ENCODE measurements at places on chromosomes 3 and 15. TPM values are rescaled to one million over a fixed set of nuclear protein-coding genes. Genes with fewer than 3 reads are reported as not detected.

The HACL1 gene
- total RNA-seq = 13.1 TPM

The MYZAP gene
- total RNA-seq = 505 TPM

- H3K36me3 ChIP-seq = no peaks in the 10 kb centered on the region
- no peak for DNase-seq
- H3K27me3 ChIP-seq = no peaks in the 10 kb centered on the region
- H3K27ac ChIP-seq = no peak overlapping the region
Measured at GRCh38 chr3:129424185-129424841, 4.1 kb downstream of the EFCAB12 start.

The EOGT gene
- 29.0 TPM for total RNA-seq

DNA sequence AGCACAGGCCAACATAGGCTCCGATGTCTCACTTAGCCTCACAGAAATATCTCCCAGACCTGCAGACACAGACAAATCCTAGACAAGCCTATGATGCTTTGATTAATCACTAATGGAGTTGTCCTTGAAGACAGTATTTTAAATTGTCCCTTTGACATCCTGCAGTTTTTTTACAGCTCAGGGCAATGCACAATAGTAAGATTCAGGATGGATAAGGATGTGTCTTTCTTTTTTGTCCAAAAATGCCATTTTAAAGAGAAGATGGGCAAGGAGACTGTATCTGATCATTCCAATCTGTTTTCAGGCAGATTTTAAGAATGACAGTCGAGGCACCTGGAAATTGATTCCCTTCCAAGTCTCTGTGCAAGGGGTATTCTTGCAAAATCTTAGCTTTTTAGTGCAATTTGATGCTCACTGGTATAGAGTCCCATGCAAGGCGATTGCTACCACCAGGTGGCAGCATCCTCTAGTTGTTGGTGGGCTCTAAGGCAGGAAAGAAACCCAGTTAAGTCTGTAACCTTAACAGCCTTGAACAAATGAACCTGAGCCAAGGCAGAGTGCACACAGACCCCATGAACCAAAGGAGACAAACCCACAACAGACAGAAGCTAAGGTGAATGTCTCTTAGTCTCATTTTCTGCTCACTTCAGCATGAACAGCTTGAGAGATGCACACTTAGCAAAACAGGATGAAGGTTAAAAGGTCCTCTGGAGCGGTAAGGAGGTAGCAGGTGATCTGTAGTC lies 51.2 kb upstream of the MINAR1 start:
- no peak overlapping the region for H3K27ac ChIP-seq
- no peaks in the 10 kb centered on the region for H3K4me1 ChIP-seq
- no peak overlapping the region for H3K4me3 ChIP-seq
- DNase-seq = peak; percentile 60
- H3K36me3 ChIP-seq = no peaks in the 10 kb centered on the region

DNA sequence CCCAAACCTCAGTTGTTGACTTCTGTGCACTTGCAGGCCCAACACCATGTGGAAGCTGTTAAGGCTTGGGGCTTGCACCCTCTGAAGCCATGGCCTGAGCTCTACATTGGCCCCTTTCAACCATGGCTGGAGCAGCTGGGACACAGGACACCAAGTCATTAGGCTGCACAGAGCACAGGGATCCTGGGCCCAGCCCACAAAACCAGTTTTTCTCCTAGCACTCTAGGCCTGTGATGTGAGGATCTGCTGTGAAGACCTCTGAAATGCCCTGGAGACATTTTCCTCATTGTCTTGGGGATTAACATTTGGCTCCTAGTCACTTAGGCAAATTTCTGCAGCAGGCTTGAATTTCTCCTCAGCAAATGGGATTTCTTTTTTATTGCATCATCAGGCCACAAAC lies 1255.7 kb downstream of the ZPLD1 start:
- H3K27me3 ChIP-seq = no peaks in the 10 kb centered on the region
- H3K36me3 ChIP-seq = no peaks in the 10 kb centered on the region
- H3K4me3 ChIP-seq = no peak overlapping the region
- DNase-seq = no peak

The CORO2B gene
- 6.5 TPM for total RNA-seq

DNA sequence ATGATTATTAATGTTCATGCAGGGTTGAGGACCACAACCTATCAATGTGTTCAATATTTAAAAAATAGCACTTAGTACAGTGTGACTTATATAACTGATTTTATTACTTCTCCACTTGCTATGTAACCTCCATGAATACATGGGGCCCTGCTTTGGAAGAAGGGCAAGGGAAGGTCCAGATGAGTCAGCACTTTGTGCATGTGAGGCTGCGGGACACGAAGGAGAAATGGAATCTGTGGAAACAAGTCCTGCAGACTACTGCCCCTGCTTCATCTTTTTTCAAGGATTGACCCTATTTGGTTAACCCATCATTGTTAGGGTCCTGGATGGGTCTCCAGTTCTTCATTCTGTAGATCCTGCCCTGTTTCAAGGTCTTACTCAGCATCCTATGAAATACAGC lies 1.6 kb downstream of the NXPE3 start:
- H3K27me3 ChIP-seq = no peaks in the 10 kb centered on the region
- H3K4me3 ChIP-seq = peak overlapping the region; percentile 78
- no peaks in the 10 kb centered on the region for H3K36me3 ChIP-seq
- H3K27ac ChIP-seq = peak overlapping the region; percentile 95
- H3K4me1 ChIP-seq = peaks cover 36% of the 10 kb centered on the region

DNA sequence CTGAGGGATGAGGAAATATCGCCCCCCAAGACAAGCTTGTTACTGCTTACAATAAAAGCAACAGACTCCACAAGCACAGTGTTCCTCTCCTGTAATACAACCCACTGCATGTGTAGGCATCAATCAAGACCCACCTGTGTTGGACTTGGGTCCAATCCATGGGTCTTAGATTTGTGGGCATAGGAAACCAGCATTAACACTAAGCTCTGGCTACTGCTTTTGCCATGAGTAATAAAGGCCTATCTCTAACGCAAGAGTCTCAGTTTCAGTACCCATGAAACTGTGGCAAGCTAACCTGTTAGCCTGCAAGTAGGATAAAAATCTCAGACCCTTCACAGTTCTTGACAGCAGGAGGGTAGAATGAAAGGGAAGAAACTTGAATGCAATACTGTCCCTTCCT lies 5.2 kb upstream of the EIF1B start:
- H3K4me1 ChIP-seq = no peaks in the 10 kb centered on the region
- DNase-seq = no peak
- no peak overlapping the region for H3K4me3 ChIP-seq
- H3K27me3 ChIP-seq = no peaks in the 10 kb centered on the region

- peaks cover 3% of the 10 kb centered on the region for H3K4me1 ChIP-seq
- no peak overlapping the region for H3K27ac ChIP-seq
- no peak overlapping the region for H3K4me3 ChIP-seq
Measured at GRCh38 chr3:187713504-187713903, 11.1 kb upstream of the RTP2 start.

The EIF4A2 gene
- 419 TPM for total RNA-seq

GRCh38 chr3:114383875-114384557 lies 90.2 kb downstream of the TIGIT start:
- no peaks in the 10 kb centered on the region for H3K27me3 ChIP-seq
- peak overlapping the region; percentile 79 for H3K27ac ChIP-seq
- H3K4me1 ChIP-seq = peaks cover 24% of the 10 kb centered on the region
- H3K4me3 ChIP-seq = peak overlapping the region; percentile 49
- no peaks in the 10 kb centered on the region for H3K36me3 ChIP-seq

- peaks cover 34% of the 10 kb centered on the region for H3K4me1 ChIP-seq
- peak overlapping the region; percentile 45 for H3K27ac ChIP-seq
- H3K4me3 ChIP-seq = no peak overlapping the region
- no peaks in the 10 kb centered on the region for H3K27me3 ChIP-seq
- H3K36me3 ChIP-seq = no peaks in the 10 kb centered on the region
Measured at GRCh38 chr3:107217172-107217571, 160.1 kb upstream of the CCDC54 start.

DNA sequence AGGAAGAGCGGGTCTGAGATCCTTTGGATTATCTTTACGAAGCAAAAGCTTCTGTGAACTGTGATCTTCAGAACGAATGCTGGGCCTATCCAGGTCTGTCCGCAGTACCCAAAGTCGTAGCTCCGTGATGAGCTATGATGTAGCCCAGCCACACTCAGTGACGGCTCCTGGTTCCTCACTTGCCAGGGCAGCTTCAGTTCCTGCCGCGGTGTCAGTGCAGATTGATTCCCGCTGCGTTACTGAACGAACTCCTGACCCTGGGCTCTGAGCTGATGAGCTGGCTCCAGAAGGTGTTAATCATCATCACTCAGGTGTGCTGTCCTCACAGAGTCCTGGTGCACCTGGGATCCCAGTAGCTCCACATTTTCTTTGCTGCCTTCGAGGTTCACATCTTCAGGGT lies 45.0 kb downstream of the TMEM44 start:
- no peak overlapping the region for H3K27ac ChIP-seq
- H3K36me3 ChIP-seq = no peaks in the 10 kb centered on the region
- H3K4me3 ChIP-seq = no peak overlapping the region
- no peak for DNase-seq
- H3K4me1 ChIP-seq = peaks cover 25% of the 10 kb centered on the region
- H3K27me3 ChIP-seq = no peaks in the 10 kb centered on the region

DNA sequence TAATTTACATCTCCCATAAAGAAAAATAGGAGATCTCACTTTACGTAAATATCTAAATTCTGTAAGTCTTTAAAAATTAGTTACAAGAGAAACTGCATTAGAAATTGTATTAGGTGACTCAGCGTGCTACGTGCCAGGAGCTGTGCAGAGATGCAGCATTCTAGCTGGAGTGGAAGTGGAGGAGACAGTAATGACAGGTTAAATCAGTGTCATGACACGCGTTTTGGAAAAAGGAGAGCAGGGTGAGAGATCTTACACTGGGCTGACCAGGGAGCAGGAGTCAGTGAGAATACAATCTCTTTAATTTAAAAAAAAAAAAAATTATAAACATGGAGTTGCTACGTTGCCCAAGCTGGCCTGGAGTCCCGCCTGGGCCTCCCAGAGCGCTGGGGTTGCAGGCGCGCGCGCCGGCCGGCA lies 635 bp downstream of the TUBGCP5 start:
- peak overlapping the region; percentile 88 for H3K27ac ChIP-seq
- peaks cover 11% of the 10 kb centered on the region for H3K36me3 ChIP-seq
- peaks cover 18% of the 10 kb centered on the region for H3K4me1 ChIP-seq
- H3K4me3 ChIP-seq = peak overlapping the region; percentile 75
- H3K27me3 ChIP-seq = no peaks in the 10 kb centered on the region
- DNase-seq = no peak

The SERINC4 gene
- total RNA-seq = 0.72 TPM

- H3K4me1 ChIP-seq = no peaks in the 10 kb centered on the region
- H3K27ac ChIP-seq = no peak overlapping the region
- no peaks in the 10 kb centered on the region for H3K36me3 ChIP-seq
- H3K27me3 ChIP-seq = no peaks in the 10 kb centered on the region
- DNase-seq = no peak
Measured at GRCh38 chr15:48798319-48798718, 12.6 kb downstream of the CEP152 start.

The IGF1R gene
- 50.9 TPM for total RNA-seq

The TMEM43 gene
- 46.5 TPM for total RNA-seq

GRCh38 chr3:138817695-138818094 lies 17.0 kb downstream of the PIK3CB start:
- no peak for DNase-seq
- peaks cover 6% of the 10 kb centered on the region for H3K36me3 ChIP-seq

The AP3B2 gene
- 1.4 TPM for total RNA-seq

The CTDSPL gene
- total RNA-seq = 42.6 TPM

The CYP1A2 gene
- not detected for total RNA-seq

- H3K36me3 ChIP-seq = no peaks in the 10 kb centered on the region
- peak overlapping the region; percentile 31 for H3K27ac ChIP-seq
- H3K27me3 ChIP-seq = no peaks in the 10 kb centered on the region
- DNase-seq = no peak
Measured at GRCh38 chr15:50112488-50113186, 6.4 kb downstream of the ATP8B4 start.

The GCNT3 gene
- 0.12 TPM for total RNA-seq

The AHSG gene
- not detected for total RNA-seq

DNA sequence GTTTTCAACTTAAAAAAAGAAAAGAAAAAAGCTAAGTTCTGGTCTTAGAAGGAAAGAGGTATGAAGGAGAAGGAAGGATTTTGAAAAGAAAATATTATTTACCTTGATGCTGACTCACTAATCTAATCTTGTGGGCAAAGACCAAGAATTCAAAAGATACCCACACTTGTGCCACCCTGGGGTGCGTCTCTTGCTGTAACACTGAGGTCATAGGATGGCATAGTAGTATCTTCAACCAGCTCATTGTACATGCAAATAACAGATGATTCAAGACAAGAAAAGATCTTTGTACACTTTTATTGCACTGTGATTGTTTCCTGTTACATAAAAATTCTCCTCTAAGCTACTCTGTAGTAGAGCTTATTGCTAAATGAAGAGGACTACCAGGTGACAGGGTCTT lies 17.3 kb downstream of the PLS1 start:
- no peak overlapping the region for H3K4me3 ChIP-seq
- H3K36me3 ChIP-seq = no peaks in the 10 kb centered on the region
- H3K4me1 ChIP-seq = no peaks in the 10 kb centered on the region
- no peak for DNase-seq

The CD80 gene
- not detected for total RNA-seq

- H3K36me3 ChIP-seq = no peaks in the 10 kb centered on the region
- DNase-seq = no peak
- H3K27me3 ChIP-seq = no peaks in the 10 kb centered on the region
- H3K4me1 ChIP-seq = peaks cover 100% of the 10 kb centered on the region
- H3K4me3 ChIP-seq = no peak overlapping the region
Measured at GRCh38 chr15:98725874-98726273, 77.5 kb downstream of the IGF1R start.

GRCh38 chr3:61841988-61842387 lies 280.6 kb downstream of the PTPRG start:
- peaks cover 42% of the 10 kb centered on the region for H3K4me1 ChIP-seq
- no peak overlapping the region for H3K4me3 ChIP-seq
- H3K36me3 ChIP-seq = no peaks in the 10 kb centered on the region
- no peak overlapping the region for H3K27ac ChIP-seq
- no peak for DNase-seq

DNA sequence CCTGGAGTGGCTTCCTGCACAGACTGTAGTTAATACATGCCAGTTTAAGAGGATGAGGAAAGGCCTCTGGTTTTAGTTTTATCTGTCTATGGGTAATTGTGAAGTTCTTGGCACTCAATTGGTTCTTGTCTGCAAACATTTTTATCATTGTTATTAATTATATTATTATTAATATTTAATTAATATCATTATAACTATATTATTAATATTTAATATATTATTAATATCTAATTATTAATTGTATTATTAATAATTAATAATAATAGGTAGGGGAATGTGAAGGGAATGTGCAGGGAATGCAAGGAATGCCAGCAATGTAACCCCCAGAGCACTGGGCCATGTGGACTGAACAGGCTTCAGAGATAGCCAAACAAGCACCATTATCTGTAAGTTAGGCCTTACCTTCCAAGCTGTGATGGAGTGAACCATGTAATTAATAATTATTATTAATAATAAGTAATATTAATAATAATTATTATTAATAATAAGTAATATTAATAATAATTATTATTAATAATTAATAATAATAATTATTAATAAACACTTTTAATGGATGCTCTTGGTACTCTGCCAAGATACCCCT lies 79.8 kb upstream of the NMNAT3 start:
- H3K27ac ChIP-seq = no peak overlapping the region
- no peaks in the 10 kb centered on the region for H3K4me1 ChIP-seq
- no peak for DNase-seq
- no peaks in the 10 kb centered on the region for H3K36me3 ChIP-seq
- no peaks in the 10 kb centered on the region for H3K27me3 ChIP-seq
